ENCODE measurements at places on chromosomes 2 and 18.
A peak's percentile ranks its signal among the peaks of the same experiment; 100 is the strongest.

DNA sequence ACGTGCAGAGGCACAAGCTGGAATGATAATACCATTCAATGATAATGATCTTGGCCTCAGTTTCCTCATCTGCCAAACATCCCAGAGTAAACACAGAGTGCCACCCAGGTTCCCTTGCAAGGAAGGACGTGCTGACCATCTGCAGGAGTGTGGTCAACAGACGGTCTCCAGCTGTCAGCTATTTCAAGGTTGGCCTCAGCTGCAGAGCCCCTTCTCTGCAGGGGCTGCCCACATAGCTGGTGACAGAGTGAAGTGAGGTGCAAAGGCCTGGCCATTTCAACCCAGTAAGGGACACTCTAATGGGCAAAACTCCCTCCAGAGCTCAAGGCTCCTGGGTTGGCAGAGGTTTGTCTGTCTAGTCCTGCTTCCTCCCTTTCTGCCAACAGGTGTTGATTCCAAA lies 8.3 kb upstream of the WNT6 start:
- no peak for DNase-seq

- DNase-seq, result no peak
These were observed 255.8 kb upstream of the EPAS1 start for GRCh38 chr2:46041434-46041833.

DNA sequence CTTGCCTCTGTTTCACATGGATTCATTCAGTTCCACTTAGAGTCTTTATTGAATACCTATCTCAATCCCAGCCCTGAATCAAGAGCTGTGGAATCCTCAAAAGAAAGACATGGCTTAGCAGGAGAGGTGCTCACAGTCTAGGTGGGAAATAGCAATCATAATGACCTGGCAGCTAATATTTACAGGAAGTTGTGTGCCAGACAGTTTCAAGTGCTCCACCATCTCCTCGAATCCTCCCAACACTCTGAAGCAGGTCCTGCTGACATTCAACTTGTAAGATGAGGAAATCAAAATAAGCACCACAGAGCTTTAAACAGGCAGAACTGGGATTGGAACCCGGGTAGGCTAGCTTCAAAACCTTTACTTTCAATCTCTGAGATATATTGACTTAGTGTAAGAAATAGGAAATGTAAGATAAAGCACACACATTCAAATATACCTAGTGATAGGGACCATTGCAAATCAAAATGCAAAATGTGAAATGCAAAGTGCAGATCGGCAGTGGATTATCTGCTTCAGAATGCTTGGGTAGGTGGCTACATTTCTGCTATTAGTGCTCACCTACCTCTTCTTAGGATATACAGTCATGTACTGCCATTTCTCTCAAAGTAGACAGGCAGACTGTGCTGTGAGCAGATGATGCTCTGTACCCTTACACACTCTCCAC lies 182.0 kb downstream of the PRKCE start:
- DNase-seq, result no peak

DNA sequence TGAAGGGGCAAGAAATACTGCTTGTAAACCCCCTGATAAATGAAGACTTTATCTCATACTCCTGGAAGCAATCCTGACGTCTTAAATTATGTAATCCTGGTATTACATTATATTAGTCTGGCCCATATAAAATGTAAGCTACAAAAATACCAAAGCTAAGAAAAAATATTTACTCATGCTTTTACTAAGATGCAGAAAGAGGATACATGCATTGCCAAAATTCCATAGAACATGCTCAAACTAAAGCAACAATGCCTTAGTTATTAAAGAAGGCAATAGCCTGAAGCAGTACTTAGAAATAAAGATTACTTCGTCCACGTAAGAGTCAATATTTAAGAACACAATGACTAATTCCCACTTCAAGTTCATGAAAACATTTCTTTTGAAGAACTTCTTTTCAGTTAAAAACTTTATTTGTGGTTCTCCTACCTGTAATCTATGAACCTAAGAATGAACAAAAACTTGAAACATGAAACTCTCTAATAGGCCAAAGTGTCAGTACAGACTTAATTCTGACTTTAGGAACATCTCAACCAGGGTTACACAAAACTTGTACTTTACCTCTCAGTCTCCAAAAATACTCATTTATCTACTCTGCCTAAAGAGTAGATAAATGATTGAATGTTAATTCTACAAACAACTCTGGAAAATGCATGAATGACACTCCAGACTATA lies 117.3 kb downstream of the THADA start:
- no peak for DNase-seq

DNA sequence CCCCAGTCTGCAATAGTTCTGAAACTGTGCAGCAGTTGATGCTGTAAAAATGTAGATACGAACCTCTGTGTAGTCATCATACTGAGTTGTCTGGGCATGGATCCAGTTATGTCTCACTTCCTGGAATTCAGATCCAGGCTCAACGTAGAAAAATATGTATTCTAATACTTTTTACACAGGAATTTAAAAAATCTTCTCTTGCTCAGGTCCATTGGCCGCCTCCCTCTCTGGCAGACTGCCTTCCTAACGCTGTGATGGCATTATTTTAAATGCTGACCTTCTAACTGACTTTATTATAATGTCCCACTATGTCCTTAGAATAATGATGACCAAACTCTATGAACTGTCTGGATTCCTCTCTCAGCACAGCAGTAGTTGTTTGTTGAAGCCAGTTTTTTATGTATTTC lies 119.6 kb downstream of the FEZ2 start:
- no peak for DNase-seq

DNA sequence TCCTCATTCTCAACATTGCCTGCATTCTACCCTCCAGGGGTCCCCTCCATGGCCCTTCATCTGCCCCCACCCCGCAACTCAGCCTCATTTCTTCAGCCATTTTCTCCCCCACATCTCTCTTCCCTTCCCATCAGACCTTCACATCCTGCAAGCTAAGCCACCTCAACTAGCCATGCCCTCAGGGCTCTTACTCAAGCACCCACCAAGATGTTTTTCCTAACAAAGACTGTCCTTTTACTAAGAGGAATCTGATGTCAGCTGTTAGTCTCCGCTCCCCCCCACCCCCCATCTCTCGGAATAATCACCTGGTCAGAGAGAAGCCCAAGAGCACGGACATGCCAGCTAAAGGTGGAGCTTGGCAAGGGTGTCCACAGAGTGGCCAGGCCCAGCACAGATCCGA lies 4.7 kb upstream of the CAPN10 start:
- no peak for DNase-seq

DNA sequence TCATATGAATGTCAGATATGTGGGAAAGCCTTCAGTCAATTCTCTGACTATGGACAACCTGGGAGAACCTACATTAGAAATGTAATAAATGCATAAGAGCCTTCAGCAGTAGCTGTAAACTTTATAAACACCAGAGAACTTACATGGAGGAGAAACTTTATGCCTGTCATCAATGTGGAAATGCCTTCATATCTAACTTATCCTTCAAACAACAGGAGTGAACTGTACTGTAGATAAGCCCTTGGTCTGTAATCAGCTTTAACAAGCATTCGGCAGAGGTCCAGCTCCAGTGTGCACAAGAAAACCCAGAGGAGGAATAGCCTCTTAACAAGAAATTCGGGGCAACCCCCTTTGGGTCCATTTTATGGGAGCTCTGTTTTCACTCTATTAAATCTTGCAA lies 14.8 kb upstream of the UXS1 start:
- DNase-seq, result no peak

DNA sequence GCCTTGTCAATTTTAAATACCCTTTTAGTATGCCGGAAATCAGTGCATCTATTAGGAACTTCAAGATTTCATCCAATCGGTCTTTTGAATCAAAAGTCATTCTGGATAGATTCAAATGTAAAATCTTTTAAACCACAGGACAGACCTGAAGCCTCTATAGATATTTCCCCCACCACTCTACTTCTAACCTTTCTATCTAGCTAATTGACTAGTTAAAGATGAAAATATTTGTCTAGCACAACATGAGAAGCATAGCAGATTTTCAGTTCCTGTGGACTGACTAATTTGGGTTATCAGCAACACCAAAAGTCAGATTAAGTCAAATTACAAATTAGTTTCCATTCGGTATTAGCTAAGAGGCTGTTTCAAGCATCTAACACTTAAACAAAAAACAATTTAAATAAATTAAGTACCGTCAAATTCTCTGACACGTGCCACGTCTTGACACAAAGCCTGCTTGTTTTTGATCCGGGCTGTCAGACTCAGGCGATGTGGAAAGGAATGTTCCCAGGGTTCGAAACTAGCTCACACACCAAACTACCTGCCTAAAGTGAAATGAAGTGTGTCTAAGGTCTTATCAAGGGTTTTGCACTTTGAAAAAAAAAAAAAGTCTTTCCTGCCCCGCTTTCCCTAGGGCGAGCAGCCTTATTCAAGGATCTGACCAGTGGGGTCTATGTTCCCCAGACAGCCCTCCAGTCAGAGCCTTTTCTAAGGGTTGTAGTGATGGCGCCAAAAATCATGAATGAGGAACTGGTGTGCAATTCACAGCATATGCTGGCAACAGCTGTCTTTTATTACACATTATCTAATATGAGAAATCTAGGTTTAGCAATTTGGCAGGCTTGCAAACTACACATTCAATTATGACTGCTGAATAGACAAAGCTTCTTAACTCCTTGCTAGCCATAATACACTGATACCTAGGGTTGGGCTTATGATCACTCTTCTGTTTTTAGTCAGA lies 4.7 kb downstream of the CYTIP start:
- DNase-seq, result no peak

DNA sequence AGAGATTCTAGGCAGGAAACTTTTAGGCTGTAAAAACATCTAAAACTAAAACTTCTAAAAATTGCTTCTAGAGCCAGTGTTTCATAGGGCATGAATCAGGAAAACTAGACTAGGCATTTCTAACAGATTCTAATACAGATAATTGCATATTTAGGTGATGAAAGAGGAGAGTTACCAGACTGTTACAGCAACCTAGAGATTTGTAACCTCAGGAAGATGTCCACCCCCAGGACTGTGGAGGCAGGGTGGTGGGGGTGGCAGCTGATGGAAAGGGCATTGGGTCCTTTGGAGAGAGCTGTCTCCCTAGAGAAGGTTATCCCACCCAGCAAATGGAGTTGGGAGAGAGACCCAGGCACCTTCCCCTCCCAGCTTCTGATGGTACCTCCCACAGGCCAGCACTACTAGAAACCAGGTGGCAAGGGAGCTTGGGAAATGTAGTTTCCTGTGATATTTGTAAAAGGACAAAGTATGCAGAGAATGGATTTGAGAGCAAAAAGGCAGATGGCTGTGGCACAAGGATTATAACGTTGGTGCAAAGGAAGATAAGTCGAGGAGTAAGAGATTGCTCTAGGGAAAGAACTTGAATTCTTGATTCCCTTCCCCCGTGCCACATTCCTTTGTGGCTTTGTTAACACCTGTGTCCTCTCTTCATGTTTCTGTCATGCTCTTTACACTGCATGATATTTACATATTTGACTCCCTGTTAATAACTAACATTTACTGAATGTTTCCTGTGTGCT lies 75.6 kb upstream of the MGAT5 start:
- no peak for DNase-seq

- peak; percentile 15 for DNase-seq
These were observed 171.9 kb upstream of the GATA6 start for GRCh38 chr18:21997207-21998143.

GRCh38 chr2:146228466-146229058 lies 1616.3 kb upstream of the ACVR2A start:
- no peak for DNase-seq

DNA sequence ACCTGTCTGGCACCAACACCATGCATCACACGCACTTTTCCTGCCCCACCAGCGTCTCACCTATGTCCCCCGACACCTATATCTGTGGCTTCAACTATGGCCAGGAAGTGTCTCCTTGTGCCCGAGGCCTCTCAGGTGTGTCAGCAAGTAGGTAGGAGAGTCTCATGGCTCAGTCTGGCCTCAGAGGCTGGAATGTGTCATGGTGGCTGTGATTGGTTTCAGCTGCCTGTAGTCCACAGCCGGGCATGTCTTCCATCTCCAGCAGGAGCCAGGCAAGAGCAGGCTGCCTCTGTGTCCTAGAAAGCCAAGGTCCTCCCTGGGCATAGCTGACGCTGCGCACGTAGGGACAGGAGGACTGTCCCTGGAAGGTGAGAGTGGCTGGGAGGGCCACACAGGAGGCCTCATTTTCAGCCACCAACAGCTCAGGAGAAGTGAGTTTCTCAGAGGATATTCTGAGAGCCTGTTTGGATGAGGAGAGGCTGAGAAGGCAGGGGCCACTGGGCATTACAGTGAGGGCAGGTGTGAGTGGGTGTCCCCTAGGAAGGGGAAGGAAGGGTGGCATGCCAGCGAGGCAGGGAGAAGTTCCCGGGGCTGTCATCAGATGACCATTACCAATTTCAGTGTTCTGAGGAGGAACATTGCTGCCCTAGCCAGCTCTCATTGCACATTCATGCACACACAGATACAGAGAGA lies 47.2 kb downstream of the SDC1 start:
- DNase-seq, result no peak

- DNase-seq, result no peak
These were observed 192.1 kb downstream of the OTX1 start for GRCh38 chr2:63242747-63243146.

- DNase-seq, result no peak
These were observed 12.4 kb upstream of the STAT1 start for GRCh38 chr2:191026377-191026776.

- DNase-seq, result no peak
These were observed 6.4 kb upstream of the PSMD1 start for GRCh38 chr2:231050018-231050901.

DNA sequence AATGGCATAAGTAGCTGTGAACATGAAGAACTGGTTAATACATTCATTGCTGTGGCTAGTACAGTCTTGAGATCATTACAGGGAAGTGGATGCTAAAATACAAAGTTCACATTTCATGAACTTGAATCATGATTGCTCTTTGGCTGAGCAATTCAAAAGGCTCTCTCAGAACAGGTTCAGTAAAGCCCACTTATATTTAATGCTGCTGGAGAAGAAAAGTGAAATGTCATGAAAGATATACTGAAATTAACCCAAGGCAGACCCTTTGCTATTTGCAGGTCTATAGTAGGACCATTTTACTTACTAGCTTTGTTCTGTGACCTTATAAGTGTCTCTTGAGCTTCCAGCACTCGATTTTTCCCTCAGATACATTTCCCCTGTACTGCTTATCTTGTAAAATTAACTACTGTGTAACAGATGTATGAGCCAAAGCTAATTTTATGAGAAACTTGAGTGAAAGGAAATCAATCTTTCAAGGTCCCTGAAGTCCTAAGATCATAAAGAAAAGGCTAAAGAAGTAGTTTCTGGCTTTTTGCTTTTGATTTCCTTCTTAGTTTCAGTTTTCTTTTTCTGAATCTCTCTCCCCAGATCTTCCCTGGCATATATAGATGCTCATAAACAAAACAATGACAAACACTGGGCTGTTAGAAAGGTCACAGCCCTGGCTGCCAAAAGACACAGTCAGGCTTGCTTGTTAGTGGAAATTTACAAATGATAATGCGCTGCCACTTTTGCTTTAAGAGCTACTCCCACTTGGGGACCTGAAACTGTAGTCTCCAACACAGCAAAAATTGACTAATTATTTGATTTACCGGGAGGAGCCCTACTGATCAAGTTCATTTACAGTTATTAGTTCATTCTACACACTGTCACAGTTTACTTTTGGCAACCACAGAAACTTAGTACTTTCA lies 132.7 kb upstream of the XPO1 start:
- no peak for DNase-seq

All from HFF-Myc (cell line).